ENCODE measurements at places on chromosomes 6 and 20. TPM values are rescaled to one million over a fixed set of nuclear protein-coding genes. Genes with fewer than 3 reads are reported as not detected.

DNA sequence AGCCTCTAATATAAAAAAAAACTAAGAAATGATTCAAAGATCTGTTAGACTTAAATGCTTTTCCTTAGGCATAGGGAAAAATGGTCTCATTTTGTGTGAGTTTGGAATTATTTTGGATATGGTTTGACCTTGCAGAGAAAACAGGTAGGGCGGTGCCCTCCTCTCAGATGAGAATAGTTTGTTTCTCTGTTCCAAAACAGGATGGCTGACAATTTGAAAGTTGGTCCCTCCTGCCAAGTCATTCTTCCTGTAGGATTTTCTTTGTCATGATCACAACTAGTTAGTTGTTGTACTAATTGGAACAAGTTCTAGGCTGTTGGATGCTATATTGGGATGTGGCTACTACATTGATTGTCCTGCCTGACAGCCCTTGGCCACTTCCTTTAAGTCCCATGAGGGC, 108.6 kb downstream of the BCKDHB start:
- DNase-seq, result no peak

MROH8 gene
- 8.1 TPM for total RNA-seq

APCDD1L gene
- not detected for total RNA-seq

DNA sequence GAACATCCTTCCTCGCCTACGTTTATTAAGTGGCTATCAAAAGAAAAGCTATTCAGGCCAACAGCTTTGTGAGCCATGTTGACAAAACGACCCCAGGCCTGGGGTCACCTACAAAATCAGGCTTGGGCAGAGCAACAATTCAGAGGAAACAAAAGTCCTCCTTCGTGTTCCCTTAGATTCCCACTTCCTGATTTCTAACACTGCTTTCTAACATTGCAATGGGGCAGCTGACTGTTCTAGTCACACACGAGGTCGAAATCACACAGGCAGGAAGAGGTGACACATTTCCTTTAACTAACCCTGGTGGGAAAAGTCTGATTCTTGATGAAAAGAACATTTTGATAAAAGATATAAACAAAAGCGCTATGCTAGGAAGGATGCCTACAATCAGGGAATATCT, 31.9 kb downstream of the WDR27 start:
- DNase-seq, result no peak

GRCh38 chr20:22402550-22402949, 181.8 kb downstream of the FOXA2 start:
- DNase-seq, result no peak

MUCL3 gene
- total RNA-seq, result not detected

- no peak for DNase-seq
Measured at GRCh38 chr6:21208796-21209186, 384.8 kb upstream of the SOX4 start.

GRCh38 chr6:138944412-138944811, 43.6 kb downstream of the REPS1 start:
- no peak for DNase-seq

DNA sequence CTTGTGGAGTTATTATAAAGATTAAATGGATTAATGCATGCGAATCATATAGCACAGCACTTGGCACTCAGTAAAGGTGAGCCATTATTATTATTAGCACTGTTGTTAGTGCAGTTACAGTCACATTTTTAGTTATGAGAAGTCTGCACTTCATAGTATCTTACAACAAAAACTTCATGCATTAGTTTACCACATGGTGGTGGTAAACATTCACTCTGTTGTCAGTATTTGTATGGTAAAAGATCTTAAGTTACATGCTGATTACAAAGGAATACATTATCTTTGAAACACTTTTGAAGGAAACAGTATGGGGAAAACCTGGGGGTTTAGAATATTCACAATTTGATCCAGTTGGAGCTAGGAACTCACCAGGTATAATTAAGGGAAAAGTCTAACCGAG, 20.8 kb downstream of the TMEM14A start:
- DNase-seq, result no peak

DNA sequence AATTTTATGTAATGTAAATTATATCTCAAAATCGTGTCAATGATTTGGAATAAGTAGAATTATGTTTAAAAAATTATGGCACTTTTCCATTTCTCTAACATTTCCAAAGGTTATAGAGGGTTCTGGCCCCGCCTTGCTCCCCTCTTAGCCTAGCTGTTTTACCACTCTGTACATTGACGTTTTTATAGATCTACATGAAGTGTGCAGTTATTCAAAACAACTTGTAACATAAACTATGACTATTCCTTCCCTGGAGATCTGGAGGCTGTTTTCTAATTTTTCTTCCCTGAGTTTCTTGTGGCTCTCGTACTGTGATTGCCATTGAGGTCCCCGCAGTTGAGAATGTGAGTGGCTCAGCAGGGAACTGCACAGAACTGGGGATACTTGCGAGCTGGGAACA, 48.4 kb downstream of the IYD start:
- no peak for DNase-seq

DNA sequence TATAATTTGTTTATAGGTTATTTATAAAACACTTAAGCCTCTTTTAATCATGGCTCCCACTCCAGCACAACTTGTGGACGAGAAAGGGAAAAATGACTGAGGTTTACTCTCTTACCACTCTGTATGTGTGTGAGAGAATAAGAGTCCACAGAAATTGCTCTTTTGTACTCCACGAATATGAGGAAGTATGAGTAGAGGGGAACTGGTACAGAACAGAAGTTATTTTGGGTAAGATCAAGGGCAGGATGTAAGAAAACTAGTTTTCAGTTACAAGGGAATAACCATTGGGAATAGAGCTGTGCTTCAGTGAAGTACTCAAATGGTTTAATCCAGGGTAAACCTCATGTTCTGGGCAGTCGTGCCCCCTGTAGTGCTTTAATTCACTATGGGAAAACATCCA, 72.6 kb downstream of the REV3L start:
- DNase-seq, result no peak

POM121L2 gene
- total RNA-seq, result not detected

DNA sequence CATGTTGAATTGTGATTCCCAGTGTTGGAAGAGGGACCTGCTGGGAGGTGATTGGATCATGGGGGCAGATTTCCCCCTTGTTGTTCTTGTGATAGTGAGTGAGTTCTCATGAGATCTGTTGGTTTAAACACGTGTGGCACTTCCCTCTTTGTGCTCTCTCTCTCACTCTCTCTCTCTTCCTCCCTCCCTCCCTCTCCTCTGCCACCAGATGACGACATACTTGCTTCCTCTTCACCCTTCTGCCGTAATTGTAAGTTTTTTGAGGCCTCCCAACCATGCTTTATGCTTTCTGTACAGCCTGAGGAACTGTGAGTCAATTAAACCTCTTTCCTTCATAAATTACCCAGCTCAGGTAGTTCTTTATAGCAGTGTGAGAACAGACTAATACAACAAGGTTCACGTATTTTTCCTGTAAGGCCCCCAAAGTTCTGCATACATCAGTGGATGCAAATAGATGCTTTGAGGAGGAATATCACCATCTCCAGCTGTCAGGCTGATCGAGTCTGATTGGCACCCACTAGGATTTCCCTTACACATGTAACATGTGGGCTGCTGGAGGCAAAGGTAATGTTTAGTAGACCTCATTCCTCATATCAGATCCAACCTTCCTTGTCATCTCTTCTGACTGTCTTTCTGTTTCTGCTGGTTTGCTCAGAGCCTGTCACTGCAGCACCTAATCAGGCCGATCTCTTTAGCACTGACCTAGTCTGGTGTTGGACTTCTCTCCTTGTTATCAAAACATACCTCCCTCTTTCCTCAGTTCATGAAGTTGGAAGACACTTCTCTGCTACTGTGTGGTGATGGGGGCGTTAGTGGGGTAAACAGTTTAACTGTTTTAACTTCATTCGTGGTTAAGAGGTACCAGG, 54.3 kb upstream of the BACH2 start:
- no peak for DNase-seq

- DNase-seq, result no peak
Measured at GRCh38 chr20:34753706-34754461, 49.7 kb downstream of the TP53INP2 start.

DNA sequence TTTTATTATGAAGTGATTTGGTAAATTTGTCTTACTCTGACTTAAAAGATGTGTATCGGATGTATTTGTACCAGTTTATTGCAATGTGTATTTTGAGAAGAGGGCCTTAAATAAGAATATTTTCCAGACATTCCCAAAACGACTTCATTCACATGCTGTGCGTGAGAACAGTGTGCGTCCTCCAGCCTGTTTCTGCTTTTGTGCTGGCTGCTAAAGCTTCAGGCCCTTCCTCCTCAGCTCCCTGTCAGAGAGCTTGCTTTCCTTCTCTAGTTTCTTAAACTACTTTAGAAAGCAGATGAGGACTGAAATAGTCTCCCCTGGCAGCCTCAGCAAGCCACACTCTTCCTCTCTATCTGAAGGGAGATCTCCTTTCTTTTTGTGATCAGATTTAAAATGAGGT, 157.8 kb downstream of the SAMD5 start:
- no peak for DNase-seq

TGM3 gene
- not detected for total RNA-seq

NFYA gene
- 6.6 TPM for total RNA-seq

DNA sequence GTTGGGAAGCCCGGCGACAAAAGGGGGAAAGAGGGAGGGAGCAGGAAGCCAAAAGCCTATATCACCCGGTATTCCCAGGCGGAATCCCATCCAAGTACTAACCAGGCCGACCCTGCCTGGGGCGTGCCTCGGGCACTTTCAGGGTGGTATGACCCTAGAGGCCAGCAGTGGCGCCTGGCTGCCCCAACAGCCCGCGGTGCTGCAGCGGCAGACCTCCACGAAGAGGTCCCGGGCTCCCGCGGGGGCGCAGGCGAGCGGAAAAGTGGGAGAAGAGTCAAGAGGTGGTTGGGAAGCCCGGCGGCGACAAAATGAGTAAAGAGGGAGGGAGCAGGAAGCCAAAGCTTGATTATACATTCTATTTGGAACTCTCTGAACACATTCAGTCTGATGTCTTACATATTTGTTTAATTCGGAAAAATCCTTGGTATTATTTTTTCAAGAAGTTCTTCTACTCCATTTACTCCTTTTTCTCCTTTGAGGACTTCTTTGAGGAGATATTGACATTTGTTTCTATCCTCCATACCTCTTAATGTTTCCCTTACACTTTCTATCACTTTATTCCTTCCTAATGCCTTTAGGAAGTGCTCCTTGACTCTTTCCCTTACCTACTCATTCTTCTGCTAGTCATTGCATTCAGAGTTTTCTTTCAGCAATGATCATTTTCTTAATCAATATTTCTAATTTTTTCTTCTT, 11.5 kb downstream of the TREML4 start:
- DNase-seq, result no peak

SLC22A1 gene
- total RNA-seq, result 0.42 TPM

DNA sequence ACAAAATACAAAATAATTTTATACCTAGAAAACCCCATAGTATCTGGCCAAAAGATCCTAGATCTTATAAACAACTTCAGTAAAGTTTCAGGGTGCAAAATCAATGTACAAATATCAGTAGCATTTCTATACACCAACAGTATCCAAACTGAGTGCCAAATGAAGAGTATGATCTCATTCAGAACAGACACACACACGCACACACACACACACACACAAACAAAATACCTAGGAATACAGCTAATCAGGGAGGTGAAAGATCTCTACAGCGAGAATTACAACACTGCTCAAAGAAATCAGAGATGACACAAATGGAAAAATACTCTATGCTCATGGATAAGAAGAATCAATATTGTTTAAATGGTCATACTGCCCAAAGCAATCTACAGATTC, 49.2 kb downstream of the TOMM6 start:
- no peak for DNase-seq

DNA sequence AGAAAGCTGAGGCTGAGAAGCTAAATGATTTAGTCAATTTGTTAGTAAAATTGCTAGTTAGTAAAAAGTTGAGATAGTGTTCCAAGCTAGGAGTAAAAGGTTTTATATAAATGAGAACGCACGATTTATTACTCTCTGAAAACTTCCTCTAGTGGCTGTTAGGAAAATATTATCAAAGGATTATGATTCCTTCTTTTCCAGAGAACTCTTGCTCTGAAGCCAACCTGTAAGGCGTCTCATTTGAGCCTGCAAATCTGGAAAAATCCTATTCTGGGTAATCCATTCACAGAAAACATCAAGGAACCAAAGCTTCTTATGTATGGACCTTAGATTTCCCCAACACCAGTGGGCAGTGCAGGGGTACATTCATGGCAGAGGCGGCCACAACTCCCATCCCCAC, 252.7 kb downstream of the SOD2 start:
- no peak for DNase-seq
